ENCODE measurements at places on chromosomes 11 and 22. TPM values are rescaled to one million over a fixed set of nuclear protein-coding genes. Genes with fewer than 3 reads are reported as not detected.

Gene C11orf21
- total RNA-seq = 0.21 TPM

Gene IGSF22
- total RNA-seq = not detected

DNA sequence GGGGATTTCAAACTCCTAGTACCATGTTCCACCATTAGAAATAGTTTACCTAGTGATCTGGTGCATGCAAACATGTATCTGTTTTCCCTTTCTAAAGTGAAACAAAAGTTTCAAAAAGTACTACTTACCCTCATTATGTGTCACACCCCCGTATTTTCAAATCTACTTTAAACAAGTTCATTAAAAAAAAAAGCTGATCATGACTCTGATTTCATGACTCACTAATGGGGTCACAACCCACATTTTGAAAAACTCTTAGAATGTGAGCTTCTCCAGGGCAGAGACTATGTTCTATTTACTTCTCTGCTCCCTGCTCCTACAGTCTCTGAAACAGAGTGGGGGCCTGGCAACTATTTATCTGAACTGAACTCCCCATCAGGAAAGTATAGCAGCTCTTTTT, 18.2 kb downstream of the CHRM1 start:
- DNase-seq = no peak

GRCh38 chr11:28338371-28338770, 230.2 kb downstream of the METTL15 start:
- no peak for DNase-seq

DNA sequence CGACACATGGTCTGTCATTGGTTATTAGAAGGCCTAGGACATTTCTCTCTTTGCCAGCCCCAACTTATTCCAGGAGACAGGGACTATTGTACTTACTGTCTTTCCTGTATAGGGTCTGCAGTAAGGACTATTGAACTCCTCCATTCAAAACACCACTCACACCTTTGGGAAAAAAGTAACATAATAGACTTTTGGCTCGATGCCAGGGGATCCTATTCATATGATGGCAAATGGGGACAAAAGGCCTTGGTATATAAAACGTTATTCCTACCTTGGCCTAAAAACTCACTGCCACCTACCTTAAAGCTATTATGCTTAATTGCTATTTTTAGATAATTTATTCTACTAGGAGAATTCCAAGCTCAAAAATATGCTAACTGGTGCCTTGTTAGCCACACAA, 6.3 kb upstream of the NDUFC2 start:
- DNase-seq = no peak

DNA sequence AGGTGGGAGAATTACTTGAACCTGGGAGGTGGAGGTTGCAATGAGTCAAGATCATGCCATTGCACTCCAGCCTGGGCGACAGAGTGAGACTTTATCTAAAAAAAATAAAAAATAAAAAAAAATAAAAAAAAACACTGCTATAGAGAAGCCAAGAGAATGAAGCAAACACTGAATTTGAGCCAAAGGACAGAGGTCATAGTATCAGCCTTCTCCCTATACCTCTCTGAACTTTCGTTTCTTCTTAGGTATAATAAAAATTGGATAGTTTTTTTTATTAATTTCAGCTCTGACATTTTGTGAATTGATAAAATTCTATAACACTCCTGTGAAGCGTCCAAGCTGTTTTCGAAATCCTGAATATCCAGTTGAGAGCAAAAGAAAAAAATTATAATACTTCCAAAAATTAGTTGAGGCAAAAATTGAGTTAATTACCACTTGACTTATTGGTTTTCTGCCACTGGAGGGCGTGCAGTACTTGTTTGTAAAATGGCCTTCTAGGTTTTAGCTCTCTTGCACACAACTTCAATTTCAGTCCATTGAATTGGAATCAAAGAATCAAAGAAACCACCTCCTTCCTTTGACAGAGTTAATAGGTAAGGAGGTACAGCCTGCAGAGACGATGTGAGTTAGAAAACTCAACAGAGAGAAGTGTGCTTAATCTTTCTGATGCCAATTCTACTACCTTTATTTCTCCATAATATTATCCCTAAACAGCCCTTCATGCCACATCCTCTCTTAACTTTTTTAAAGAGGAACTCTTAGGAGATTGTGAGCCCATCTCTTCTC, 143.2 kb downstream of the BBOX1 start:
- peak; percentile 64 for DNase-seq

DNA sequence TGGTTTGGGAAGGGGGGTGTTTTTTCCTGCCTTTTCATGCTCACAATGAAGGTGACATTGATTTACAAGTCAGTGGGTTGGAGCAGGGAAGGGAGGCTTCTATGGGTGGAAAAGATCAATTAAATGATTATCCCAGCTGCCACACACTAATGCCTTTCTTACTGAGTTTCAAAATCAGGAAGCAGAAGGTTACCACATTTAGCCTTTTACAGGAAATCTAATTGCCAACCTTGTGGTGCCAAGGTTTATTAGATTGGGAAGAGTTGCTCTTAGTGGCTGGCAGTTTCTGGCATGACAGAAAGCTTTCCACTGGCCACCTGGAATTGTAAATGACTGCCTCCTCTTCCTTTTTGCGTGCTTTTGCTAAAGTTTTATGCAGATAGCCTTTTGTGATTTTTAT, 98.7 kb downstream of the NAV2 start:
- no peak for DNase-seq

DNA sequence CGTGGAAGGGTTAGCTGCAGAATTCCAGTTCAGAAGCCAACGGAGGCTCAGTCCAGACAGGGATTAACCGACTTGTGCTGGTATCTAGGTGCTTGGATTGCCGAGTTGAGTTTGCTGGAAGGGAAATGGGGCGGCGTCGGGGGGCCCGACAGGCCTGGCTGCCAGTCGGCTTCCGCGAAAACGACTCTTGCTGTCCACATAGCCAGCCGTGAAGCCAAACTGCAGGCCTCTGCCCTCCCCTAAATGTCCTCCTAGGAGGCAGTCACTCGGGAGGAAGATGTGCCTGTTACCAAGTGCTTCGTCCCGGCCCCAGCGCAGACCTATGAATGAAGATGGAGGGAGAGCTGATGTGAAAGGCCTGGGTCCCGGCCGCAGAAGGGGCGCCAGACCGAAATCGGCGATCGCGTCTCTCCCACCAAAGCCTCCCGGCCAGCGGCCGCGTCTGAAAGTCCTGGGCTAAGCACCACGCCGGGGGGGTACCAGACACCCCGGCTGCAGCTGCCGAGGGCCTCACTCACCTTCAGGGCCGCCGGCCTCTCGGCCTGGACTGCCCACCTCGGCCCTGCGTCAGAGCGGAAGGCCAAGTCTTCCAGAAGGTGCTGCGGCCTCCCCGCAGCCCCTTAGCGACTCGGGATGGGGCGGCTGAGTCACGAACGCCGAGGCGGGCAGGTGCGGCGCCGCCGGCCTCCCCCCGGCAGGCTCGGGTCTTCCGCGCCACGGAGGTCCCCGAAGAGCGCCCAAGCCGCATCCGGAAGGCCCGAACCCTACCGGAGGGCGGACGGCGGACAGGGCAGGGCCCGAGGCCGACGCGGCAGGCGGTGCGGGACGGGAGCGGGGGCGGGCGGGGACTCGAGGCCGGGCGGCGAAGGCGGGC, 7.5 kb downstream of the DPAGT1 start:
- peak; percentile 49 for DNase-seq

DNA sequence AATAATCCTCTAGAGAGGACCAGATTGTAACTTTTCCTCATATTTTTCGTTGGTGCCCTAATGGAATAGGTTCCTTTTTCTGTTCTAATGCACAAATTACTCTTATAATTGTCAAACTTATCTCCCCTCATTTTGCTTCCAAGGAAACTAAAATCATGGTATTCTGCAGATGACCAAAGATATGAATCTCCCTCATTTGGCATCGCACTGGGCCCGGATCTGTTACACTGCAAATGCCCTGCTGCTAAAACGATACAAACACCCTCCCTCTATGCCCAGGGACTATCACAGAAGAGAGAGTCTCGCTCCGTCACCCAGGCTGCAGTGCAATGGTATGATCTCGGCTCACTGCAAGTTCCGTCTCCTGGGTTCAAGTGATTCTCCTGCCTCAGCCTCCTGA, 7.6 kb downstream of the KLHDC7B start:
- no peak for DNase-seq

- DNase-seq = no peak
These were observed 115.2 kb upstream of the IGLL5 start for GRCh38 chr22:22772396-22772795.

GRCh38 chr22:30490399-30490798, 15.1 kb downstream of the SEC14L4 start:
- DNase-seq = peak; percentile 47

- peak; percentile 22 for DNase-seq
These were observed 13.2 kb upstream of the C1QTNF4 start for GRCh38 chr11:47607380-47607779.

DNA sequence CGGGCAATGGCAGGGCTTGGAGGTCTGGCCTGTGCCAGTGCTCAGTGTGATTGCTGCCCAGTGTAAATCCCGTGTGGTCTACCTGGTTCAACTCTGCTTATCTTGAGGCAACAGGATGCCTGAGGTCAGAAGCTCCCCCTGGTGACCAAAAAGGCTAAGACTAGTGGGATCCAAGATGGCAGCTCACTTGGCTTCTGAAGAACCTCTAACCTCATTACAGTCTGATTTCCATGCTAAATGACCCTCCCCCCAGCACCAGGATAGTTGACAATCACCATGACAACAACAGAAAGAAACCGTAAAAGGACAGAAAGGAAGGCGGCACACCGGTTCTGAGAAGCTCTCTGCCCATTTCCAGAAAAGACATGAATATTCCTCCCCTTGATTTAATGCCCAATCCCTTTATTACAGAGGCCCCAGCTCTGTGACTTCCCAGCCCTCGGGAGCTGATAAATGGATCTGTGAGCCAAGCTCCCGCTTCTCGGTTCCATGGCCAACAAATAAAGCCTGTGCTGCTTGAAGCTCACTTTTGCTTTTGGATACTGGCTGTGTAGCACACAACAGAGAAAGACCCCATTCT, 398.4 kb downstream of the CTTN start:
- DNase-seq = peak; percentile 34

Gene SYT13
- total RNA-seq = 6.0 TPM

GRCh38 chr22:29912605-29913398, 29.8 kb downstream of the MTMR3 start:
- DNase-seq = no peak

- DNase-seq = no peak
These were observed 2.7 kb downstream of the DCDC1 start for GRCh38 chr11:31366795-31367194.

Gene RFPL2
- total RNA-seq = not detected

DNA sequence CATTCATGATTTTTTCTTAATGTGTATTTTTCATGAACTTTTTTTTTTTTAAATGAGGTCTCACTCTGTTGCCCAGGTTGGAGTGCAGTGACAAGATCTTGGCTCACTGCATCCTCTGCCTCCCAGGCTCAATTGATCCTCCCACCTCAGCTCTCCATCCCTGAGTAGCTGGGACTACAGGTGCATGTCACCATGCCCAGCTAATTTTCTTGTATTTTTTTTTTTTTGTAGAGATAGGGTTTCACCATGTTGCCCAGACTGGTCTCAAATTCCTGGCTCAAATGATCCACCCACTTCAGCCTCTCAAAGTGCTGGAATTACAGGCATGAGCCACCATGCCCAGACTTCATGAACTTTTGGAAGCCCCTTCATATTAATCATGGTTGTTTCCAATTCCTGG, 49.7 kb downstream of the ADAMTS15 start:
- DNase-seq = no peak

Gene CRYBB1
- not detected for total RNA-seq

Gene FAM111B
- 55.8 TPM for total RNA-seq

Gene KCNK7
- total RNA-seq = 0.49 TPM

Gene ANGPTL5
- not detected for total RNA-seq

GRCh38 chr11:24457985-24458384, 38.9 kb upstream of the LUZP2 start:
- DNase-seq = peak; percentile 2

DNA sequence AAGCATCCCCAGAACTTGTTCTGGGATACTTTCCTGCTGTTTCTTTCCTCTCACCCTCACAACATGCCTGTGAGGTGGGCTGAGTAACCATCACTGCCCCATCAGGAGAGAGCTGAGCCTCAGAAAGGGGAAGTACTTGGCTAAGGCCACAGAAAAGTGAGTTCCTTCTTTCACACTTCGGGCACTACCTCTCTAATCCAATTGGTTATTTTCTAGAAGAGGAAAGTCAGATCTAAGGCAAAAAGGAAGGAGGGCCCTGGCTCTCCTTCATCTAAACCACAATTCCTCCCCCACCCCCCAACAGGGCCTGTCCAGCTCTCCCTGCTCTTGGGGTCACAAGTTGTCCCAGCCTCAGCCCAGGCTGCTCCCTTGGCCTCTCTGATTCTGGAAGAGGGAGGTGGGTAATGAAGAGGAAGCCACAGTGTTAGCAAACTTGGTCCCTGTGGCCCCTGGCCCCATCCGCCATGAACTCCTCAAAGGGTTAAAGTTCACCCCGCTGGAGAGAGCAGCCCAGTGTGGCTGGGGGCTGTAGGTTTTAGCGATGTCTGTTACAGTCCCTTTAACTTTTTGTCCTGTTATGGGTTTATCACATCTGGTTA, 34.0 kb downstream of the SLC22A12 start:
- no peak for DNase-seq

DNA sequence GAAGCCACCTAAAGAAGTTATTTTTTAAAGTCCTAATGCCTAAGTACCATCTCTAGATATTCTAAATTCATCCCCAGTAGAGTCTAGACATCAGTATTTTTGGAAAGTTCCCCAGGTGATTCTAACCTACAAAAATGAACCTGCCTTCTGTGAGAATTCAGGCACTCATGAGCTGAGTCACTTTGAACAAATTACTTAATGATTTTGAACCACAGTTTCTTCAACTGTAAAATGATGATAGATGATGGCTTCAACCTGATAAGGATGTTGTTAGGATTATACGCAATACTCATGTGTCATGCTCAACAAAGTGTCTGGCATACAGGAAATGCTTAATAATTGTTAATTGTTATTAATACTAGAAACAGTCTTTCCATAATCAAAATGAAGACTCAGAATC, 82.8 kb upstream of the OR5AK2 start:
- no peak for DNase-seq

GRCh38 chr22:49532869-49533802, 294.5 kb downstream of the BRD1 start:
- no peak for DNase-seq

GRCh38 chr11:128937480-128937879, 5.2 kb downstream of the TP53AIP1 start:
- no peak for DNase-seq
